ENCODE measurements at places on chromosomes 6 and 20. TPM values are rescaled to one million over a fixed set of nuclear protein-coding genes. Genes with fewer than 3 reads are reported as not detected.

AURKA gene
- 39.7 TPM for total RNA-seq

WFDC5 gene
- total RNA-seq = 1.2 TPM

SIRT5 gene
- 21.9 TPM for total RNA-seq

COL19A1 gene
- total RNA-seq = not detected

CLPSL2 gene
- total RNA-seq = not detected

DNAH8 gene
- not detected for total RNA-seq

C2 gene
- not detected for total RNA-seq

ZBTB46 gene
- 0.93 TPM for total RNA-seq

KCNK15 gene
- total RNA-seq = not detected

PNPLA1 gene
- total RNA-seq = 0.23 TPM

MCCD1 gene
- not detected for total RNA-seq

FYN gene
- total RNA-seq = 31.5 TPM

MUCL3 gene
- not detected for total RNA-seq

CYP24A1 gene
- total RNA-seq = 6.3 TPM

LRRC73 gene
- 0.21 TPM for total RNA-seq

AK9 gene
- total RNA-seq = 1.5 TPM

TMEM217 gene
- 0.46 TPM for total RNA-seq

GPX5 gene
- not detected for total RNA-seq

PRSS16 gene
- total RNA-seq = 7.6 TPM

ADGRG6 gene
- 20.6 TPM for total RNA-seq

TFAP2A gene
- 24.8 TPM for total RNA-seq

PPP1R3G gene
- total RNA-seq = 0.28 TPM

CNR1 gene
- not detected for total RNA-seq

CHRNA4 gene
- not detected for total RNA-seq

PPP1R3D gene
- 10.9 TPM for total RNA-seq

DCDC2 gene
- not detected for total RNA-seq

SLCO4A1 gene
- total RNA-seq = 4.0 TPM

SNAI1 gene
- not detected for total RNA-seq

All from airway epithelial cell (primary cell).